D341Med (cell line): ENCODE measurements at places on chromosomes 2 and 18.

- DNase-seq, result no peak
Observed at GRCh38 chr18:11269257-11269656, 119.9 kb upstream of the PIEZO2 start.

DNA sequence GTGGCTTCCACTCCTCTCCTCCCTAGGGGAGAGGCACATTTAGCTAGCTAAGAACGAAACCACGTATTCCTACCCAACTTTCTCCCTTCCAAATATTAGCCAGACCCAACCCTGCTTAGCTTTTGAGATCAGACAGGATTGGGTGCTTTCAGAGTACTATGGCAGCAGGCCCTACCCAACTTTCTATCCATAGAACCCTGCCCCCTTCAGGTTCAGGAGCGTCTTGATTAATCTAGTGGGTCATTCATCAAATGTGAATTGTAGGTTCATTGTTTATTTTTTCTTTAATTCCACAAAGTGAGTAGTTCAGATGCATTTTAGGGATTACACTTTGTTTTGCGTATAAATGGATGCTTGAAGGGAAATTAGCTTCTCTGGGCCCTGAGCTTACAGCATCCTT lies 188.3 kb downstream of the MIB1 start:
- no peak for DNase-seq

- peak; percentile 27 for DNase-seq
Observed at GRCh38 chr18:79927607-79928562, 23.6 kb downstream of the SLC66A2 start.

DNA sequence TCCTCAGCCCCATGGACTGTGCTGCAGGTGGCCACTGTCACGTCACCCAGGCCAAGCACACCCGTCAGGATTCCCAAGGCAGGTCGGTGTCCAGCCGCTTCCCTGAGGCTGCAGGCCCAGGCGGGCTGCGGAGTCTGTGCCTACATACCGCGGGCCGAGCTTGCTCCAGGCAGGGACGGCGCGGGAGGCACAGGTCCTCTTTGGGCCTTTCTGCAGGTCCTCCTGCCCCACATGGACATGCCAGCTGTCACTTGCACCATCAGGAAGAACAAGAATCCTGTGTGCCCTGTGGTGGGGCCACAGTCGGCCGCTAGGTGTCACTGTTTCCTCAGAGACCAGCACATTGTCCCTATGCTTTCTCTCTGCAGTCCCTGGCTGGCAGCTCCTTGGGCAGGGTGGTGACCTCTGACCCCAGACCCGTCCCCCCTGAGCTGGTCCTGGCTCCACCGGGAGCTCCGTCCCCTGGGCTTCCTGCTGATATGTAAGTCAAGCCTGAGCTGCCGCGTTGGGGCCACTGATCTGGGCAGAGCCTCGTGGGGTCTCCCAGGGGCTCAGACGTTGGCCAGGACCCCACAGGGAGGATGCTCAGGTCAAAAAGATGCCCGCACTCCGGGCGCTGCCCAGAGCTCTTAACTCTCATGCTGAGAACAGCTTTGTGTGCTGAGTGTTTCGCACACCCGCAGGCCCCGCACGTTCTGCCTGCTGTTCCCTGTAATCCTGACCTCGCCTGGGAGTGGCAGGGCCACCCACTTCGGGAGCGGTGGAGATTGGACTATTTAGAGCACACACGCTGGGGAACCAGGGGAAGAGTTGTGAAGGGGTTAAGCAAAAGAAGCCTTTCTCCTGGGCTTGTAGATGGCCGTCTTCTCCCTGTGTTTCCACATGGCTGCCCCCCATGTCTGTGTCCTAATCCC lies 17.3 kb upstream of the AGXT start:
- peak; percentile 87 for DNase-seq

DNA sequence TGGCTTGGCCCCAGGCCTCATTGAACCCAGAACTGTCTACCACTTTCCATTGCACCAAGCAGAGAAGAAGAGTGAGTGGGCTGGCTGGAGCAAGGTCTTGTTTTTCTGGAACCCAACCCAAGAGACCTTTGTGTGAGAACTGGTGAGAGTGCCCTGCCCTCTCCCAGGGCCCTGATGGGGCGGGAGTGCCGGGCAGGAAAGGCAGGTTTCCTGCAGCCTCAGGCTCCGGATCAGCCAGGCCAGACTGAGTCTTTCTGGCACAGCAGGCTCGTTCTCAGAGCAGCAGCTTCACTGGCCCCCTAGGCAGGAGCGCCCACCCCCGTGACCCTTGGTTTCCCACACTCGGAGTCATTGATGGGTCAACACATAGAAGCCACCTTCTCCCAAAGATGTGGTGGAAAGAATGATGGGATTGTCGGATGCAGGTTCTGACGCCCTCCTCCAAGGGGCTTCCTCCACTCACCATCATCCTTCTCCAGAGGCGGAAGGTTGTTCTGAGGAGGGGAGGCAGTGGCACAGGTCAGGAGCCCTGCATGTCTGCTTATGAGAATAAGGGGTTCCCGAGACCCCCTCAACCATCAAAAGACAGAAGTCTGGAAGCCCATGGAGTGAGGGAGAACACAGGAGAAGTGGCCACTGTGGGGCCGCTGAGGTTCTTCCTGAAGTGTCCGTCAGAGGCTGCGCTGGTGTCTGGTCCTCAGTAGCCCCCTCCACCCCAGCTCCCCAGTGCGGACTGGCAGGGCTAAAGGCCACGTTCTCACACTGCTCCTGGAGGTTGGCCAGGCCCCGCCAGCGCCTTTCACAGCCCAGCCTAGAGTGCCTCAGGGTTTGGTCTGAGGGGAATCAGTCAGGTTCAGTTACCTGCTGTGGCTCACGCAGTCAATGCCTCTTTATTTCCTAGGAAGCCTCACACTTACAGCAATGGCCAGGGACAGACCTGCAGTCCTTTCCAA lies 62.8 kb upstream of the LAPTM4A start:
- DNase-seq, result no peak

DNA sequence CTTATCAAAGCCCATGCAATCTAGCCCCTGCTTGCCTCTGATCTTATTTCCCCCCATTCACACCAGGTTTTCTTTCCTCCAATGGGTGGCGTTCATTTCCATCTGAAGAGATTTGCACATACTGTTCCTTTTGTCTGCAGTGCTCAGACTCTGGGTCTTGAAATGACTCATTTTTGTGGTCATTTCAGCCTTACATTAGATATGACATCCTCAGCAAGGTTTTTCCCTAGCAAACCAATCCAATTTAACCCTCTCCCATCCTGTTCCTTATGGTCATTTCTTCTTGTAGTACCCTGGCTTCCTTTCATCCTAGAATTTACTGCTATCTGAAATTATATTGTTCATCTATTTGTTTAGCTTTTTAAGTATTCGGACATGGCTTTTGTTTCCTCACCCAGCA lies 42.5 kb upstream of the SCN1A start:
- no peak for DNase-seq
